CD4-positive, alpha-beta T cell treated with Interleukin-4 for 1 hour (primary cell): ENCODE measurements at places on chromosomes 4 and X.
A peak's percentile ranks its signal among the peaks of the same experiment; 100 is the strongest.

DNA sequence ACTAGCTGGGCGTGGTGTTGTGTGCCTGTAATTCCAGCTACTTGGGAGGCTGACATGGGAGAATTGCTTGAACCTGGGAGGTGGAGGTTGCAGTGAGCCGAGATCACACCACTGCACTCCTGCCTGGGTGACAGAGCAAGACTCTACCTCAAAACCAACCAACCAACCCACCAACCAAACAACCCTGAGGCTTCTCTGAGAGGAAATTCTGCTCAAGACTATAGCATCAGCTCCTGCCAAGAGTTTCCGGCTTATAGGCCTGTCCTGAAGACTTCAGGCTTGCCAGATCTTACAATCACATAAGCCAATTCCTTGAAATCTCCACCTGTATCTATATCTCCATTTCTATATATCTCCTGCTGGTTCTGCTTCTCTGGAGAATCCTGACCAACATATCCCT lies 173.8 kb upstream of the TBC1D9 start:
- DNase-seq, result no peak

- no peak for DNase-seq
Observed at GRCh38 chr4:75028196-75028854, 95.4 kb downstream of the PARM1 start.

DNA sequence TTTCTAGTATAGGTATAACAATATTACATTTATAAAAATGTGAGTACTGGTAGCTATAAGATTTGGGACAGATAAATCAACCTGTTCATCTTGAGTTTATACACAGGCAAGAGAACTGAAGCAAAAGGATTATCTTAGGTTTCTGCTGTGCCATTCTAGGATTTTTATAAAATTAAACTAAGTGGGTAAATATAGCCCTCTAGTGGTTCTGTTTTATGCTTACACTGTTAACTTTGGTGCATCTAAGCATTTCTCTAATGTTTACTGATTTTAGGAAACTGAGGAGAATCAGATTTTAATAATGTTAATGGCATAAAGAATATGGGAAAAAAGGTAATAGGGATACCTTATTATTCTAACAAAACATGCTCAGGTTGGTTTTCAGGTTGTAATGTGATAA lies 1.1 kb upstream of the RRH start:
- DNase-seq, result no peak

GRCh38 chr4:5082376-5082775 lies 31.1 kb downstream of the STK32B start:
- no peak for DNase-seq

GRCh38 chr4:153089742-153090141 lies 114.5 kb upstream of the TRIM2 start:
- DNase-seq, result no peak

- DNase-seq, result no peak
Observed at GRCh38 chrX:96833333-96833732, 50.4 kb upstream of the RPA4 start.

GRCh38 chrX:36640232-36640631 lies 367.9 kb upstream of the FAM47C start:
- DNase-seq, result no peak

- DNase-seq, result no peak
Observed at GRCh38 chr4:100649417-100649816, 131.6 kb upstream of the EMCN start.

DNA sequence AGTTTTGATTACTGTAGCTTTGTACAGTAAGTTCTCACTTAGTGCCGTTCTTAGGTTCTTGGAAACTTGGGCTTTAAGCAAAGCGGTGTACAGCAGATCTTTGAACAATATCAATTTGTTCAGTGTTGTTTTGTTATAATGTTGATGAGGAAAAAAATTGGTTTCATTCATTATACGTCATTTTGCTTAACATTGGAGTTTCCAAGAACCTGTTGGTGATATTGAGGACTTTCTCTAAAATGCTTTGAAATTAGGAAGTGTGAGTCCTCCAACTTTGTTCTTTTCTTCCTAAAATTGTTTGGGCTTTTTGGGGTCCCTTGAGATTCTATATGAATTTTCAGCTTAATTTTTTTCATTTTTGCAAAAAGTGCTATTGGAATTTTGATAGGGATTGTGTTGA lies 49.1 kb downstream of the STAG2 start:
- no peak for DNase-seq

GRCh38 chr4:185112104-185112503 lies 31.0 kb upstream of the SLC25A4 start:
- no peak for DNase-seq

DNA sequence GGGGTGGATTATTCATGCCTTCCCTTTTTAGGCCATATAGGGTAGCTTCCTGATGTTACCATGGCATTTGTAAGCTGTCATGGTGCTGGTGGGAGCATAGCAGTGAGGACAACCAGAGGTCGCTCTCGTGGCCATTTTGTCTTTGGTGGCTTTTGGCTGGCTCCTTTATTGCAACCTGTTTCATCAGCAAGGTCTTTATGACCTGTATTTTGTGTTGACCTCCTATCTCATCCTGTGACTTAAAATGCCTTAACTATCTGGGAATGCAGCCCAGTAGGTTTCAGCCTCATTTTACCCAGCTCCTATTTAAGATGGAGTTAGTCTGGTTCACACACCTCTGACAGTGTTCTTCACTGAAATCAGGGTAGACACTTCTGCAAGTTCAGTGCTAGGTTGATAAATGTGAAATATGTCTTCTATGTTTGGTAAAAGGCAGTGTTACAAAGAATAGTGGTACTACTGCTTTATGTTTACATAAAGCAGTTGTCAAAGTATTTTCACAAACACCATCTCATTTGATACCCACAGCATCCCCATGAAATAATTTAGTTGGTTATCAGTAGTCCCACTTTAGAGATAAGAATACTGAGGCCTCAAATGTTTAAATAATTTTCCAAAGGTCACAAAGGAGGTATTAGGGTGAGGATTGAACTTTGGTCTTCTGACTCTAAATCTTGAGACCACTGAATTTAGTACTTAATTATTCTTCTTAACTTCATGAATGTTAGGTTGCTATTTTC lies 77.1 kb upstream of the C4orf54 start:
- no peak for DNase-seq

- DNase-seq, result no peak
Observed at GRCh38 chr4:80264352-80264647, 2.2 kb upstream of the FGF5 start.

DNA sequence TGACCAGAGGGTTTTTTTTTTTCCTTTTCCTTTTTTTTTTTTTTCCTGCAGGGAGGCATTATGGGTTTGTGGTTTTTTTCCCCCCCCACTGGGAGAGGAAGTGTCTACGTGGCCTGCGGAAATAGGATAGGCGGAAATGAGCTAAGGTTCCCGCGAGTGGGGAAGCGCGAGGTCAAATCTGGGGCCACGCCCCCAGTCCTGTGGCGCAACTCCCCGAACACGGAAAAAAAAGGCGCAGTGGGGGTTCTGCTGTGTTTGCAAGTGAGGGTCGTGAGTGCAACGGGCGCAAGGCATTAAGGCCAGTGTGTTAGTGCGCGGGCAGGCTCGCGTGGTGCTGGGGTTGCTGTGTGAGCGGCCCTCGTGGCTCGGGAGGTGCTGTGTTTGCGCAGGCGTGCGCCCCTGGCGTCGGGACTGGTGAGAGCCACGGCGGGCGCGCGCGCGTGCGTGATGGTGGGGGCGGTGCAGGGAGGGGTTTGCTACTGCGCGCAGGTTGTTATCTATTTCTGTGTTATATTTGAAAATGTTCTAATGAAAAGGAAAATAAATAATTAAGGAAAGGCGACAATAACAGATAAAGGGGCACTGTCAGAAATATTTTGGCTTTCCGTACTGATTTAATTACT lies 685 bp upstream of the MORF4L2 start:
- peak; percentile 89 for DNase-seq

DNA sequence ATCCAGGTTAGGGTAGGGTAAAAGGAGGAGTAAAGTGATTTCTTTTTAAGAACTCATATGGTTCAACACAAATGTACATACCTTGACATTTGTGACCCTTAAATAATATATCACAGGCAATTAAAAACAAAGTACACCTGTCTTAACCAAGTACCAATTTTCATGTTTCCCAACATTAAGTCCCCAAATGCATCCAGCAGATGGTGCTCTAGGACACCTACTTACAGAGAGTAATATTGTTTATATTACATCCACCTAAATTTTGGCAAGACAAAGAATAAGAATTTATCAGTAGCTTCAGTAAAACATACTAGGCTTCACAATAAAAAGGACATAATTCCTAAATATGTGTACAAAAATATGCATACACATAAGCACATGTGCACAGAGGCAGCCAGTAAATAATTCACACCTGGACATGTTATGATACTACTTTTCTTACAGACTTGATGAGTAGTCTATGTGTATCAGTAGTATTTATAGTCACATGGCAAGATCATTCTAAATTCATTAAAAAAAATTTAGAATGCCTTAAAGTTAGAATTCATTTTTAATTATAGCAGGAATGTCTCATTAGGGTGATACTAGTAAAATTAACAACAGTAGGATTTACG lies 219.7 kb downstream of the DCLK2 start:
- peak; percentile 36 for DNase-seq

GRCh38 chr4:158856852-158857251 lies 88.0 kb downstream of the FNIP2 start:
- DNase-seq, result no peak

DNA sequence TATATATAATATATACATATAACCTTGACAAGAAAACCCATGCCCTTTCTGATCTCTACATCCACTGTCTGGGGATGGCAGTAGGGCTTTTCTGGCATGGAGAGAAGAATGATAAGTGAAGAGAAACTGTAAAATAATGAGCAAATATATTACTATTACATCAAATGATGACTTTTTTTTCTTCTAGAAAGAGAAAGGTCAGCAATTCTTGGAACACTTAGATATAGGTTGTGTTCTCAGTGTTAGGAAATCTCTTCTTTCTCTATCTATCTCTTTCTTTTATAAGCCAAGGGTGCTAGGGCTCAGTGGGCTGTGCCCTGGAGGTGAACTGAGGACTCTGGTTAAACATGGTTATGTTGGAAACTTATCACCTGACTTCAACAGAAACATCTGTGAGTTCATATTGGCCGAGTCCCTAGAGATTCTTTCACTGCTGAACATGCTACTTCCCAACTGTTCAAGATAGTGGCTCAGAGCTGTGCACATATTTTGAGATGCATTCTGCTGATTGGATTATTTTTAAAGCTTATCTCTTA lies 265.1 kb downstream of the GBA3 start:
- no peak for DNase-seq

- no peak for DNase-seq
Observed at GRCh38 chrX:150357790-150358189, 5.3 kb upstream of the MAMLD1 start.

DNA sequence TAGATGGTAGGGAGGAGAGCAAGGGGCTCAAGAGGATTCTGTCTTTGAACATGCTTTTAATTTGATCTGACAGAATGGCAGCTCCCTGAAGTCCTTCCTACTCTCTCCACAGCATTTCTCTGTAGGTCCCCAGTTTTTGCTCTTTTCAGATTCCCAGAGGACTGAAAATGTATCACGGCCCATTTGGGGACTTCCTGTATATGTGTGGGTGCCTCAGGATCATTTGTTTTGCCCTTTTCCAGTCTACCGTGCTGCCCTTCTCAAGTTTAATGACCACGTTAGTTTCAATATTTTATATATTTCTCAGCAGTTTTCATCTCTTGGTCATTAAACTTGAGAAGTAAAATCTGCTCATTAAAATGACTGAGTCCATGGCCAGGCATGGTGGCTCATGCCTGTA lies 2.3 kb downstream of the TBC1D1 start:
- no peak for DNase-seq

GRCh38 chrX:6614506-6614905 lies 79.6 kb upstream of the VCX3A start:
- no peak for DNase-seq

- DNase-seq, result peak; percentile 61
Observed at GRCh38 chr4:80183250-80184052, 13.9 kb upstream of the PRDM8 start.

DNA sequence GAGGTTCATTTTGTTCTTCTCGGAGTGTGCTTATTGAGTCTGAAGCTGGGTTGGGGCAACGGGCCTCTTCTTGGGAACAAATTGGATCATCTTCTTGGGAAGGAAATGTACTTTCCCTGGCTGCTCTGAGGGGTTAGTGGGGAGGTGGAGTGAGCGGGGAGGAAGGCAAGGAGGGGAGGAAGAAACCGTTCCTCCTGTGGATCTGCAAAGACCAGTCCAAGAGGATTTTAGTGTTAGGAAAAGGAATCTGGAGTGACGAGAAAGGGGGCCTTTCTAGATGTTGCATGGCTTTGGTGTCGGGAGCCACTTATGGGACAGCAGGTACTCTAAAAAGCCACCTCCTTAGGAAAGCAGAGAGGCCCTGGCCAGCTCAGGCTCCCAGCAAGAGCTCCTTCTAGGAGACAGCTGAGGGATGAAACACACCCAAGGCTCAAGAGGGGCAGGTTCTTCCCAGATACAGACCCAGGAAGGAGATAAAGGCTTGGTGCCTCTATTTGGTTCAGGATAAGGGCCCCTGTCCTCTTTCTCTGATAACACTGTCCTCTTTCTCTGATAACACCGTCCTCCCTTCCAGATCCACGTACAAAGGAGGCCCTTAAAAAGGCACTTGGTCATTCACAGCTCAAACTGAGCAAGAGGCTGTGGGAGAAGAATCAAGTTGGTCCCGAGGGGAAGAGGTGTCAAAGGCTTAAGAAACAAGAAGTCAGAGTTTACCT lies 451 bp downstream of the SOD3 start:
- DNase-seq, result no peak

DNA sequence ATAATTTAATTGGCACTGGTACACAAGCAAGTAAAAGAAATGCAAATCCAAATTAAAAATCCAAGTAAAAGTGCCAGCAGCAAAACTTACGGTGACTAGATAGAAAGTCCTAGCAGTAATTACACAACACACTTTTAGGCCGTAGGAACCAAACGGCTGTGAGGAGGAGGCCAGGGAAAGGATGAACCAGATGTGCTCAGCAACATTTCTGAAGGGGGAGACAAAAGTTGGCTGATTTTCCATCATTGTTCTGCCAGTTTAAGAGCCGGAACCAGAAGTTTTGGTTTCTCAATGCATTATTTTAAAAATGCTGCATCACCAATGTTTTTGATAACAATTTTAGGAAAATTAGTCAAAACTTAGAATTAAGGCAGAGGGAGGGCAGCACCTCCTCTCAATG lies 68.7 kb upstream of the ENPP6 start:
- DNase-seq, result no peak

DNA sequence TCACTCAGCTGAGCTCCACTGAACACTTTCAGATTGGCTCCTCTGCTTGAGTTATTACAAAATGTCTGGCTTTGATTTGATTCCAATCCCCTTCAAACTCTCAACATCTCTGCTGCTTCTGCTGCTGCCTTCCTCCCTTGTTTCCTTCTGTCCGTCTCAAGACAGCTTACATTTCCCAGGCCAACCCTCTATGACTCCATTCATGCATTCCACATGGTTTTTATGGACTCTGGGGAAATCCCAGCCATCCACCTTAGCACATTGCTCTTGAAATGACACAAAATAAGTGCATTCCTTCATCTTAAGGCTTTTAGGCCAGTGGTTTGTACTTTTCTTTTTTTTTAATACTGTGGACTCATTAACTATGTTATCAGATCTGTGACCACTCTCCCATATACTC lies 68.5 kb upstream of the TMEM164 start:
- no peak for DNase-seq

DNA sequence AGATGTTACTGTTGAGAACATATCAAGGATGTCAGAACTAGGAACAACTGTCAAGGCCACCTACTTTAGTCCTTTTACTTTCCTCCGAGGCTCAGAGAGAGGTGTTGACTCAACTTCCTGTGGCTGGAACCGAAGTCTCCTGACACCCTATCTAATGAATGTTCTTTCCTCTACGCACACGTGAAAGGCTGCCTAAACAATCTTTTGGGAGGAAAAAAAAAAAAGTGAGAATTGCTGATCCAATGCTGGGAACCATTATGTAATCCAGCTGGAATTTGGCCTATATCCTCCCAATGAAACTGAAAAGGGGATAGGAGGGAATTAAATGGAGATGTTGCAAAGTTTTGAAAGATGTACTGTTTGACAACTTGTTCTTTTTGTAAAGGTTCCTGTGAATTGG lies 8.3 kb upstream of the MAP7D3 start:
- DNase-seq, result peak; percentile 7
